ENCODE measurements at places on chromosomes 5 and 9.
A peak's percentile ranks its signal among the peaks of the same experiment; 100 is the strongest.

DNA sequence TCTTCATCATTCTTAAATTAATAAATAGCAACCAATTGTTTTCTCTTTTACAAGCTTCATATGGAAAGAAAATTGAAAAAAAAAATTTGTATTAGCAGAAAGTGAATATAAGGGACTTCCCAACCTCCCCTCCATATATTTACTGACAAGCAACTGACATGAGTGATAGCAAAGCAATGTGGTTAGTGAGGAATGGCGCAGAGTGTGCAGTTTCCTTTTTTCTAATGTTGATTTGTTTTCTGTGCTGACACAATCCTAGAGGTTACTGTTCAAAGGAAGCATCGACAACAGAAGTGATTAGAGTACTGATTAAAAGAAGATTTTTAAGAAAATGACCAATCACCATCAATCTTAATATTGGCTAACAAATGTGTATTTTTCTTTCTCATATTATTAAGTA is 1.7 kb upstream of the PTGER4 start:
- no peak for ATAC-seq

GRCh38 chr5:141958546-141959172 is 657 bp upstream of the PCDH12 start:
- ATAC-seq, result no peak

GRCh38 chr9:8725635-8726034 is 926.1 kb upstream of the DMAC1 start:
- ATAC-seq, result no peak

DNA sequence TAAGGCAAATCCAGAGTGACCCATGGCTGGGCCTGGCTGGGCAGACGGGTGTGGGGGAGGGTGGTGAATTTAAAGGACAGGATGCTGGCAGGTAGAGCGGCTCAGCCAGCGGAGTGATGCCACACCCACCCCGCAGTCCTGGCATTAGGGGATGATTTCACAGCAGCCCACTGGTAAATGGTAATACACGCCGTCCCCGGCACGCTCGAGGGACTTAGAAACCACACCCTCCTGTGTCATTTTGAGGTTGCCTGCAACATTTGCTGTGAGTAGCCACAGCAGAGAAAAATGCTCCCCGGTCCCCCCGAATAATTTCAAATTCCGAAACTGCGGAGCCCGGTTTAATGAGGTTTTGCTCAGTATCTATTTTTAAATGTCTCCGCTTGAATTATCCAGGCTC is 71.3 kb upstream of the FCN2 start:
- no peak for ATAC-seq

DNA sequence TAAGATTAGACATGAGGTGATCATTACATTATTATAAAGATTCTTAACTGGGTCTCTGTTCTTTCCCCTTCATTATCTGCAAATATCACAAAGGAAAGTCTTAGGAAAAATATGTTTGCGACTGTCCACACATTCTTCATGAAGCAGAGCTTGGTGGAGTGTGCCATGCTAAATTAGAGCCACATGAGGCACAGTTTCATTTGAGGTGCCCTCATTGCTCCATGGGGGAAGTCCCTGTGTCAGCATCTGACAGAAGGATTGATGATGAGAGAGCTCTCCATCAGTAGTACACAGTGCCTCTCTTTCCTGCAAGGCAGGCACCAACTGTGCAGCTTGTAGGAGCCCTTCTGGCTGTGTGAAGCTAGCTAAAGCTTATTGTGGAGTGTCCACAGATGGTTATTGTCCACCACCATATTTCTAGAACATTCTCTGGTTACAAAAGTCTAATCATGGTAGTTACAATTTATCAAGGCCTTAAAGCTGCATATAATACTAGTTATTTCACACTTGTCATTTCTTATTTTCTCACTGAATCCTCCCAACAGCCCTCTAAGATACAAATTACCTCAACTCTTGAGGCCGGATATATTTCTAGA is 63.9 kb downstream of the C9orf152 start:
- peak; percentile 81 for ATAC-seq

- ATAC-seq, result no peak
These were observed 294.0 kb upstream of the EFNA5 start for GRCh38 chr5:107964722-107965121.

DNA sequence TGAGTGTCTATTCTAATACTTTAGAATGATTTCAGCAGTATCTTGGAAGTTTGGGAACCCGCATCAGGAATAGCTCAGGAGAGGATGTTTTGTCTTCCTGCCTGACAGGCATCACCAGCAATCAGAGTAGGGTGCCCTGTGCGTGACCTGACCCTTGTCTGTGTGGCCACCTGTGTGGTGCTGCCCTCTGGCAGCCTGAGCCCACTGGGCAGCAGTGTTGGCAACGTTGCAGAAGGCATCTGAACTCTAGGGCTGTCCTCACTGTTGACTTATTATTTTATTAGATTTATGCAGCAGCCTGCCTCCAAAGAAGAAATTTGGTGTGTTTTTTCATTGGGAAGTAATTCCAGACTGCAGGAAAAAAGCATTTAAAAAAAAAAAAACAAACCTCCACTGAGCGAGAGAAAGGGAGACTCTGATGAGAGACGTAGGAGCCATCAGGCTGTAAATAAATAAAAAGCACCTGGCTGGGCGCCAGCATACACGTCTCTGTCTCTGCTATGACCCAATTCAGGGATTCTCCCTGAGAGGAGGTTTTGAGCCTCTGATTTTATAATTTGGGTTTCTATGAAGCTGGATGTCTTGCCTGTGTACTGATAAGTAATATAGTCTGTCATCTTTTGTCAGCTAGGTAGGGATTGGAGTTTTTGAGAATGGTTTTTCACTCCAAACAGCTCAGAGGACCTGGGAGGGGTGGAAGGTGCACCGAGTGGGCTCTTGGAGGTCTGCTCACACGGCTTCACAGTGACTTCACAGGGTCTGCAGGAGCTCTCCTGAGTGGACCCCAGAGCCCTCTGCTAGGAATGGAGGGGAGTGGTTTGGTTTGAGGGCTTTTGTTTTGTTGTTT is 49.0 kb downstream of the FAM78A start:
- ATAC-seq, result no peak

- ATAC-seq, result no peak
These were observed 124.4 kb upstream of the GPR151 start for GRCh38 chr5:146640285-146640896.
